ENCODE measurements at places on chromosomes 3 and 15.

GRCh38 chr3:152706991-152707713 is 127.8 kb upstream of the P2RY1 start:
- DNase-seq, result no peak

- no peak for DNase-seq
Measured at GRCh38 chr3:59017617-59017984, 32.2 kb downstream of the CFAP20DC start.

DNA sequence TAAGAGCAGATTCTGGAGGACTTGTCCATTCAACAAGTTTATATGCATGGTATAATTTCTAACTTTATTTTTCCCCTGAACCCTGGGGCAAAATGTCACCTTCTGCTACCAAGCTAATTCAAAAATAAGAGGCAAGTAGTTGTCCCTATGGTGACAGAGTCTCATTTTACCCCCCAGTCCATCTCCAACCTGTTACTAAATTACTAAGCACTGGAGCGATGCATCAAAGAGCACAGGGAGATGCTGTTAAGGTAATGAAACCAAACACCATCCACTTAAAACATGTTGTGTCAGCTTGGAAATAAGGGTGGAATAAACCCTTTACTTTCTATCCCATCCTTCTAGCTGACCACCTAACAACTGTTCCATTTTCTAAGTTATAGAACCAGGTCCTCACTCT is 417.4 kb upstream of the ATP11B start:
- no peak for DNase-seq

DNA sequence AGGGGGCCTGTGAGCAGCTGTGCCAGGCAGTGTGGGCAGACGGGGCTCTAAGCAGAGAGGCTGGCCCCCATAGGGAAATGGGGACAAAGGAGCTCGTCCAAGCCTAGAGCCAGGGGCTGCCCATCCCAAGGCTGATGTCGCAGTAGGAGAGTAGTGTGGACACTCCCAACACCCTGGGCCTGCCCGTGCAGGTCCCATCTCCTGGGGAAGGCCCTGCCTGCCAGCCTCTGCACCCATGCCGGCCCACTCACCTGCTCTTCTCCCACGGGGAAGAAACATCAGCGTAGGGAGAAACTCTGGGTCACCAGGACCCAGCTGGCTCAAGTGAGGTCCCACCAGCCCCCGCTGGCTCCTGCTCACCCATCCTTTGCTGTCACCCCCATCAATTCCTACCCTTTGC is 10.7 kb upstream of the DUSP7 start:
- no peak for DNase-seq

DNA sequence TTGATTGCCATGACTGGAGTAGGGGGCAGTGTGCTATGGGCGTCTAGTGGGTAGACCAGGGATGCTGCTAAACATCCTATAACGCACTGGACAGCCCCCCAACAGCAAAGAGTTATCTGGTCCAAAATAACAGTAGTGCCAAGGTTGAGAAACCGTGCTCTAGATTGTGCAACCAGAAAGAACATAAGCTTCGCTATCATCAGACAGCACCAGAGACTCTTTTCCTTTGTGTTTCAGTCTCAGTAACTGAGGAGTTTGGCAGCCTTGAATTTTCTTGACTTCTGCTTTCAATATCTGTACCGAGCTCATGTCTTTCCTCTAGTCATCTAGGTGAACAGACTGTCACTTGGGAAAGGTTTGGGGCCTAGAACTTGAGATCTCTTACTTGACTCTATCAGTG is 8.8 kb downstream of the ARID3B start:
- no peak for DNase-seq

DNA sequence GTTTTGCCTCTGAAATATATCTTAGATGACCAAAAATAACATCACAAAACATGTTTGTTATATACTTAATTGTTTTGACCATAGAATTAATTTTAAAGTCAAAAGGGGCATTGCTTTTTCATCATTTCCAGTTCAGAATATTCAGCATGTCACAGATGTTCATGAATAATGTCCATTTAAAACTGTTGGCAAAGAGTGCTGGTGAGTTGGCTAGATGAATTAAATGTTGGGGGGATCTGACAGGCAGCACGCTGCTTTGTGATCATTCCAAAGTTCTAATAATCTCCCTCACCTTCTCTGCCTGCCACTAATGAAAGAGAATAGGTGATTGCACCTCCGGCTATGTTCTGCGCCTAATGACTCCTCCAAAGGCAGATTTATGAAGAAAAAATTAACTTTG is 139.2 kb upstream of the MLF1 start:
- DNase-seq, result no peak

- no peak for DNase-seq
Measured at GRCh38 chr15:99426431-99427105, 139.2 kb upstream of the MEF2A start.

- no peak for DNase-seq
Measured at GRCh38 chr3:9175421-9175820, 74.0 kb downstream of the SRGAP3 start.

DNA sequence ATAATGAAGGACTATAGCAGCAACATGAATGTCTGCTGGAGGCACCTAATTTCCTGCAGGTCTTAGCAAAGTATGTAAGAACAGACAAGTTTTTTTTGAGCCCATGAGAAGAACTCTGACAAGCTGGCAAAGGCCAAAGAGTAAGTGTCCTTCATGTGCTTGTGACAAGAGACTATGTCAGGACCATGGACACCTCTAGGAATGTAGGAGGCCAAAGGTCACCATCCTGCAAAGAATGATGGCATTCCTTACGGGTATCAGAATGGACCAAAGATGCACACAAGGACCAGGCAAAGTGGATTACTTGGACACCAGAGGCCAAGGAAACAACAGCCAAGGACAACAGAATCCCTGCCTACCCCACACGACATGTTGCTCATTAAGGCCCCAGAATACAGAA is 858.5 kb upstream of the CFAP20DC start:
- DNase-seq, result no peak

DNA sequence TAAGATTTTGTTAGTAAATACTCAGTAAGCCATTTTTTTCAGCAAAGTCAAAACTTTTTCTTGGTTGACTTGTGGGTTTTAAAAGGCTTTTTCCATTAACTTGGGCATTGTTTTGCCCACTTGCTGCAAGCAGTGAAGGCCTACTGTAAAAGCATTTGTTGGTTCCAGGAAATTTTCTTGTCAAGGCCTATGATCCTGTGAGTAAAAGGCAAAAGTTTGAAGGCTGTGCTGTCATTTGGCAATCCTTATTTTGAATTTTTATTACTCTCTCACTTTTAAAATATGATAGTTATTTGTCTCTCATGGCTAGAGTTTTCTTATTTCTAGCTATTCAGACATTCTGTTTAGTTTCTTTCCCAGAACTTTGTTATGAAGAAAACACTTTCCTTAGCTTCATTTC is 13.0 kb downstream of the P2RY12 start:
- DNase-seq, result no peak

DNA sequence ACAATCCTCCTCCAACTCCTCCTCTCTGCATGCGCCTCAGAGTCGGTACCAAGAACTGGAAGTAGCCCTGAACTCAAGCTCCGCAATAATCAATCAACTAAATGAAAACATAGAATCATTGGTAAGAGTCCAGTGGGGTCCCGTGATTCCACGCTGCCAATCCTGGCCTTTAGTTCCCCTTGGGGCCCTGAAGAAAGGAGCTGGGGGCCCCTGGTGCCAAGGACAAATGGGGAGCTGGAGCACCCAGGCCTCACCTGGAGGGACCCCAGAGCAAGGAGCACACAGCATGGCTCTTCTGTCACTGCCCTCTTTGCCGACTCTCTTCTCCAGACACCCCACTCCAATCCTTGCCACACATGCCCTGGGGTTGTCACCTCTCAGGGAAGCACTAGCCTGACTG is 80.3 kb downstream of the ADAMTS7 start:
- no peak for DNase-seq

DNA sequence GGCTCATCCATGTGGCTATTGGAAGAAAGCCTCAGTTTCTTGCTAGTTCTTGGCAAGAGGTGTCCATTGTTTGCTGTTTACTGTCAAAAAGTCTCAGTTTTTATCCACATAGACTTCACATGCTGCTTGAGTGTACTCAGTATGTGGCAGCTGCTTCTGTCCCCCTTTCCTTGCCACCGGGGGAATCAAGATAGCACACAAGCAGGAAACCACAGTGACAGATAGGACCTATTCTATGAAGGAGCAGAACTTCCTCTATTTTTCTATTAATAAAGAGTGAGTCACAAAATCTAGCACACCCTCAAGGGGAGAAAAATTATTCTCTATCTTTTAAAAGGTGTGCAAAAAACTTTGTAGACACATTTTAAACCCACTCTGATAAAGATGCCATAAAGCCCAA is 121.4 kb upstream of the GMNC start:
- DNase-seq, result no peak

DNA sequence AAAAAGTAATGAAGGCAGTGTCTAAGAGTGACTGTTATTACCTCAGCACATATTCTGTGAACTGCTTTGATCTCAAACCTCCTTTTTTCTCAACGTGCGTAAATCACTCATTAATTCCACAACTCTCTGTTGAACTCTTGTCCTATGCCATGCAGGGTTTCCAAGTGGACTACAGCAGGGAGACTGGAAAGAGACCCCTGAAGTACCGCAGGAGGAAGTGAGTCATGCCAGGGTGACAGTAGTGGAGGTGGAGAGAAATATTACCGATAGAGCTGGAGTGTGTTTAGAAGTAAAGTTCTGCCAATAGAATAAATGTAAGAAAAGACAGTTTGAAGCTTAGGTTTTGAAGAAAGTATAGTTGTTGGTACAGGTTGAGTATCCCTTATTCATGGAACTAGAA is 908.9 kb downstream of the ROBO1 start:
- DNase-seq, result no peak

- DNase-seq, result no peak
Measured at GRCh38 chr3:98545940-98546339, 14.2 kb downstream of the GPR15 start.

DNA sequence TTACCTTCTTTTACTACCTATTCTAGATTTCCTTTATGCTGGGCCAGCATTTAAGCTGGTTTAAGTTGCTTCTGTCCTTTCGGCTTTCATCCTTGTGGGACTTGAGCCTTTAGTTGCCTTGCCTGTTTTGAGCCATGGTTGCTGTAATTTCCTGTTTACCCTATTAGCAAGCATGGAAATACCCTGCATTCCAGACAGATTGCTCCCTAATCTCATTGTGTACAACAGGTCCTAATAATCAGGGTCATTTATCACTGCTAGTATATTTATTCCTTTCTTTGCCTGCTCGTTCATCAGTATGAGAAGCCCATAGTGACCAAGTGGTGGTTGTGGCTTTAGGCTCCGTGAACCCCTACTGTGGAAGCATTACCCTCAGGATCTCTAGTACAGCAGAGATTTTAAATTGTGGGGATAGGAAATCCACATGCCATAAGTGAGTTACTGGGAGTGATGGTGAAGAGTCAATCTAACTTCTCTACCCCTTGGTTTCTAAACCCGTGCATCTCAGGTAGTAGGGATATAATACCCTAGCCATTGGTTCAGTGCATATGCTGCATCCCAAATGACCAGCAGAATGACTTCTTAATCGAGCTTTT is 31.9 kb downstream of the NCK1 start:
- no peak for DNase-seq

GRCh38 chr15:41121951-41122350 is 5.9 kb upstream of the INO80 start:
- DNase-seq, result no peak

DNA sequence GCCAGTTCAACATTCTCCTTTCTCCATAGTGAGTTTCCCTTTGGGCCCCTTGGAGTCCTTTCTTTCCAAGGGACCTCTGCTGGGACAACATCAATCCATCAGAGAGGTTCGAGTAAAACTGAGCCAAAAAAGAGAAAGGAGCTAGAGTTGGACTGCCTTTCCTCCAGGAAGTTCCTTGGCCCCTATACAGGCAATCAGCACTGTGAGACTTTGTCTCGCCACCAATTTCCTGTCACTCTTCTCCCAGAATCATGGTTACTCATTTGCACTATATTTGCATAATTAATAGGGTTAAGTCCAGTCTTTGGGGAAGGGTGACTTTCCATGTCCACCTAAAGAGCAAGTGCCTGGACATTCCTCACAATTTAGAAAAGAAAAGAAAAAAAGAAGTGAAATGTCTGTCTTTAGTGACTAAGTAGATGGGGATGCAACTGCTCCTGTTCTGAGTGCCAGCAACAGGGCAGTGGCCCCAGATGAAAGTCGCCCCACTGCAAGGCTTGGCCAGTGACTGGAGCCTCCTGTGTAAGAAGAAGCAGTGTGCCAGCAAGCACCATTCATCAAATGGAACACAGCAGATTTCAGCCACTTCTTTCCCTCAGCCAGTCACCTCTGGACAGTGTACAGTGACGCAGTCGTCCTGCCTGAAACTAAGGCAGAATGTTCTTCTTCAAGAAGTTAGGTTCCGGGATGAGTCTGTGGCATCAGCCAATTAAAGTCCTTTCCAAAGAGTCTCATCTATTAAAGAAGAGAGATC is 91.6 kb downstream of the FSIP1 start:
- DNase-seq, result no peak

All from GOT3 (cell line).